Inflammatory macrophage treated with lipopolysaccharide for 4 hours (primary cell): ENCODE measurements at places on chromosomes 5 and 9.
A peak's percentile ranks its signal among the peaks of the same experiment; 100 is the strongest.

DNA sequence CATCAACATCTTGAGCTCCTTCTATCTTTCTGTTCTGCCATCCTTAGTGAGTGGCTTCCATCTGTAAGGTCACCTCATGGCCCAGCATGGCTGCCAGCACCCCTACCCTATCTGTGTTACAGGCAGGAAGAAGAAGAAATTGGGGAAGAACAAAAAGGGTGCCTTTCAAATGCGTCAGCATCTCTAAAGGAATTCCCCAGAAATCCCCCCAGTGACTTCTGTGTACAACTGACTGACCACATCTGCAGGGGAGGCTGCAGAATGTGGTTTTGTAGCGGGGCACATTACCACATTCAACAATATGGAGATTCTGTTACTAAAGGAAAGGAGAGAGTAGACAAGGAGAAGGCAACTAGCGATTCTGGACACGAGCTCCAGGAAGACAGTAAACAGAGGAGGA lies 40.1 kb downstream of the ALG2 start:
- peak; percentile 97 for DNase-seq

GRCh38 chr5:111106320-111106948 lies 14.3 kb downstream of the WDR36 start:
- no peak for DNase-seq

GRCh38 chr5:936149-937144 lies 43.8 kb downstream of the TRIP13 start:
- DNase-seq = no peak

GRCh38 chr5:73497497-73498056 lies 665 bp upstream of the BTF3 start:
- no peak for DNase-seq

- no peak for DNase-seq
Observed at GRCh38 chr5:151676314-151676712, 10.4 kb downstream of the SPARC start.

- no peak for DNase-seq
Observed at GRCh38 chr5:68711293-68712200, 382.3 kb upstream of the SLC30A5 start.

- peak; percentile 54 for DNase-seq
Observed at GRCh38 chr5:76175051-76175666, 92.0 kb downstream of the SV2C start.
